ENCODE measurements at places on chromosomes 7 and 10.

DNA sequence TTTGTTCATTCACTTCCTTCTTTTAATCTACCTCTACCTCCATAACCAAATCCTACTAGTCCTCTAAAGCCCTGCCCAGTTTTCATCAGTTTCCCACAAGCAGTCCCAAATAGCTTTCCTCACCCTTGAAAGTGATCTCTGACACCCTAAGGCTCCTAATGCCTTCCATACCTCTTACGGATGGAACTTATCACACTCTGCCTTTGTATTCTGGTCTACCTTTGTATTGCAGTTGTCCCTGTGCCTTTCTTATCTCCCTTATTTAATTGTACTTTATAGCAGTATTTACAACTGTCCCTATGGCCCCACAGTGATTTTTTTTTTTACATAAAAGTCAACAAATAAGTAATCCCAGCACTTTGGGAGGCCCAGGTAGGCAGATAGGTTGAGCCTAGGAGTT lies 33.8 kb downstream of the ACSL5 start:
- DNase-seq, result no peak

DNA sequence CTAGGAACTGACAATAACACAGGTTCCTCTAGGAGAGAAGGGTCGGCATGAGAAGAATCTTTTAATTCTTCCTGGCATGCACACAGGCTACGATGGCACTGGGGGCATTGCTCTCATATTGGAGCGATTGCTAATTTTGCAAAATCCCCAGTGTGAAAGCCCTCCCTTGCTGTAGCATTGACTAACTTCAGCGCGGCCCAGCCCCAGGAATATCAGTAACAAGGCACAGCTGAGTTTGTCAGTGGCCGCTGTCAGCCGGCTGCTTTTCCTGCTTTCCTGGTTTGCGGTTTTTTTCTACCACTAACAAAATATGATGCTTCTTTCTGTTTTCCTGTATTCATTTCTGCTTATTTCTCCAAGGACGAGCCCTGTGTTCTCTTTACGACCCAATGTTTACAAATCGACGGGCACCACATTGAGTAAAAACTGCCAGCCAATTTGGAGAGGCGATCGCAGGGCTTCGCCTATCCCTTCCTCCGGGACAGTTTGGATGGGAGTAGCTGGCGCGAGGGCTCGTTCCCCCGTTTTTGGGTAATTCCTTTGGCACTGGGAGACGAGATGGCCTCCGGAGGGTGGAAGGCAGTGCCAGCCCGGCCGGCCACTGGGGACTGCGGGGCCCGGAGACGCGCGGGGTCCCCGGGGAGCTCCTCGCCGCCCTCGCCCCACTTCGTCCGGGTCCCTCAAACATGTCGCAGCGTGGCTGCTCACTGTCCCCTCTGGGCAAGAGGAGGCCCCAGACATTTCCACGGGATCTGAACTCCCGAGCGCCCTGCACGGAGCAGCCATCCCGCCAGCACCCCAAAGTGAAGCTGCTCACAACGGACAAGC lies 967 bp downstream of the ADARB2 start:
- DNase-seq, result no peak

DNA sequence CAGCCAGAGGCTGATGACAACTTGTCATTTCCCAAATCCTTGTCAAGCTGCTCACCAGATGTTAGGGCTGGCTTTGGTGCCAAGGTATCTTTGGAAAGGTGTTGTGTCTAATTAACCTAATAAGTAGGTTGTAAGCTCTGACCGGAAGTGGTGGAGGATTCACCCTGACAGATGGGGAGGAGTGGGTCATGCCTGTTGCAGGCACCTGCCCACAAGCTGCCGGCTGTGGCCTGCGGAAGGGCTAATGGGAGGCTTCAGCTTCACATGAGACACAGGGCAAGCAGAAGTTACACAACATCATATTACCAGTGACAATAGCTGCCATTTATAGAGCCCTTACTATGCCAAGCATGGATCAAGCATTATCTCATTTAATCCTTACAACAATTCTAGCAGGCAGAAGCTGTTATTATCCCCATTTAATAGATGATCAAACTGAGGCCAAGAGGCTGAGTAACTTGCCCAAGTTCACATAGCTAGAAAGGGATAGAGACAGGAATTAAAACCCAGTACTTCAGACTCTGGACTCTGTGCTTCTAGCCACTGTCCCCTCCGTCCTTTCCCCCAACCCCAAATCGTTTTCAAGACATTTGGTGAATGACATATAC lies 63.1 kb upstream of the DUSP5 start:
- no peak for DNase-seq

GRCh38 chr7:124566583-124566982 lies 199.0 kb downstream of the GPR37 start:
- DNase-seq, result no peak

DNA sequence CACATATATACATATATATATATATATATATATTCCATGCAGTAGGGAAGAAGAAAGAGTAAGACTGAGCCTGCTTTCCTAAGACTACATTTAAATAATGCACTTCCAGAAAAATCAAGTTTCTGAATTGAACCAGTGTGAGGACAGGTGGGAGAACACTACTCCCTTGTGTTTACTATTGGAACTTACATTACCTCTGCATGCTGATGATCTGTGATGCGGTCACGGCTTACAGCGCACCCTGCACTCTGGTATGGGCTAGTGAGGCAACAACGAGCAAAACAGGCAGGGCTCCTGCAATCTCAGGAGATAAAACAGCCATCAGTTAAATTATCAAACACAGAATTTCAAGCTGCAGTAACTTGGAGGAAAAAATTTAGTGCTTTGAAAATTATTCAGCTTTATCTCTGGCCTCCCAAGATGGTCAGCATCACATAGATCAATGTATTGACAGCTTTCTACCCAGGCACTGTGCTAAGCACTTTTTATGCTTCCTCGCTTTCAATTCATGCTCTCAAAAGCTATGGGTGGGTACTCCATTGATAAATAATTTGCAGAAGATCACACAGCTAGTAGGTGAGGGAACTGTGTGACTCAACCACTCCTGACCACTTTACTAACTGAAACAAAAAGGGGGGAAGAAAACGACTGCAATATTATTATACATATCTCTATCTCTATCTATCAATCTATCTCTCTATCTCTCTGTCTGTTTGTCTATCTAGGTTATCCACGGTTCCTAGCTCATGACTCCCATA lies 20.5 kb upstream of the SLC16A12 start:
- DNase-seq, result no peak

- peak; percentile 31 for DNase-seq
These were observed 29.2 kb downstream of the FAM3C start for GRCh38 chr7:121366852-121367431.

- no peak for DNase-seq
These were observed 13.6 kb downstream of the LGI1 start for GRCh38 chr10:93771354-93771753.

DNA sequence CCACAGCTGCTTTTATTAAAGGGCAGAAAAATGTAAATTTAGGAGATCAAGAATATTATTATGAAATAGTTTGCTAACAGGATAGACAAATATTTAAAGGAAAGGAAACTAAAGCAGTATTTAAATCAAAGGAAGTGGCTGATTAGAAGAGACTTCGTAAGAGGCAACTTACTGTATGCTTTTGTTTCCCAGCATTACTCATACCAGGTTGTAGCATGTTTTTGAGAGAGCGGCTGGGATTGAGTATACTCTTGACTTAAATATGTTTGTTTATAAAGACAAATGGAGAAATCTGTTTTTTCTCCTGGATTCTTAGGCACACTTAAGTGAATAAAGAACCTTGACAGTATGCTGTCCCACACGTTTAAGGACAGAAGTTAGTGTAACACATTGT lies 293.7 kb downstream of the ZNF248 start:
- no peak for DNase-seq

GRCh38 chr10:63383141-63383540 lies 82.6 kb downstream of the JMJD1C start:
- no peak for DNase-seq

DNA sequence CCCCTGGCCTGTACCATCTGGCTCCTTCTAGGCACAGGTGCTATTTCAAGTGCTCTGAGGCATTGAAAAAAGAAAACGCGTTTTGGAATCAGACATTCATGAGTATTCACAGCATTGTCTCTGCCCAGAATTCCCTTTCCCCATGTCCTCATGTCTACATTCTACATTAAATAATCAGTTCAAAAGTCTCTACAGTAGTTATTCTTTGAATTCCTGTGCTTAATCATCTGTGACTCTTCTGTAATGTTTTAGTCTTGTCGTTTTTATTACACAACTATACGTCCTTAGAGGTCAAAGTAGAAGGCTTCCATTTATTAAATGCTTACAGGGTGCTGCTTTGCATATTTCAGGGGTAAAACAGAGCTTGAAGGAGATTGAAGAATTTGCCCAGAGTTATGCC lies 95.7 kb downstream of the BICC1 start:
- no peak for DNase-seq

DNA sequence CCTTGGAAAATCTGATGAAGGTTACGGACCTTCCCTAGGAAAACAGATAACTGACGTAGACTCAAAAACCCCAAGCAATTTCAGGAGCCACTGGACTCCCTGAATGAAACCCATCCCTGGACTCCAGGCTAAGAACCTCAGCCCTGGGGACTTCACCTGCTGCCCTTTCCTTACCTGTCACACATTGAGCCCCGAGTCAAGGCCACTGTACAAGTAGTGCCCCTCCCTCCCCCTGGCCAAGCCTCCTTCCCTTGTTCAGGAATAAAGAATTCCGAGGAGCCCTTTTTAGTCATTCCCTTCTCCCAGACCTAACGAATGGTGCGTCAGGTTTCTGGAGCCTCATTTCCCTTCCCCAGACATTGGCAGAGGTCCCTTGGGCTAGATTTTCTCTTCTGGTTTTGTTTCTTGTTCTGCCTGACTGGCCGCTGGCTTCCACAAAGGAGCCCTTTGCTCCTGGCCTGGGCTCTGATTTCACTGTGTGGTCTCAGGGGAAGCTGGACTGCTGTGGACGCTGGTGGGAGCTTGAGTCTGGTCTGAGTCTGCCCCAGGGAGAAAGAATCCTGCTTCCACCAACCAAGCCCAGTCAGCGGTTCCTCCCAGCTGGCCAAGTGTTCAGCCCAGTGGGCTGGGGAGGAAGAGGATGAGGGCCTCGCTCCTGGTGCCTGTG lies 31.7 kb downstream of the ZNF775 start:
- no peak for DNase-seq

GRCh38 chr10:10294881-10295529 lies 722.7 kb upstream of the CELF2 start:
- DNase-seq, result no peak

- DNase-seq, result no peak
These were observed 88.9 kb downstream of the CTTNBP2 start for GRCh38 chr7:117784315-117784714.

DNA sequence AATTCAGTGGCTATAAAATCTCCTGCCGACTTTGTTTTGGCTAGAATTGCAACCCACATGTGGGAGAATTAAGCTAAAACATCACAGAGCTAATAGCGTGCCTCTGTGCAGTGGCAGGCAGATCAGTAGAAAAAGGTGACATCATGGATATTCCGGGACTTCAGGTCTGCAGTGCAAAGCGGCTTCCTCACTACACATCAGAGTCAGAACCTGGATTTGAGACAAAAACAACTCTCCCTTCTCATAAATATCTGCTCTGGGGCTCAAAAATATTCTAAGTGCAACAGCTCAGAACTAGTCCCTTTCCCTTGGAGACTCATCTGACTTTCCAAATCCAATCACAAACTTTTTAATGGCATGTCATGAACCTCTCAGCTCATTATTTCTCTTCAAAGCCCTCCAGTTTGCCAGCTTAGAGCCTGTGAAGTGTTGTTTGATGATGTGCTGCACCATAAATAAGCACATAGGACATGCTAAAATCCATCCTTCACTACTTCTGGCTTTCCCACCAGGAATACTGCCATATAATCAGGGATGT lies 337.1 kb downstream of the RNLS start:
- no peak for DNase-seq

DNA sequence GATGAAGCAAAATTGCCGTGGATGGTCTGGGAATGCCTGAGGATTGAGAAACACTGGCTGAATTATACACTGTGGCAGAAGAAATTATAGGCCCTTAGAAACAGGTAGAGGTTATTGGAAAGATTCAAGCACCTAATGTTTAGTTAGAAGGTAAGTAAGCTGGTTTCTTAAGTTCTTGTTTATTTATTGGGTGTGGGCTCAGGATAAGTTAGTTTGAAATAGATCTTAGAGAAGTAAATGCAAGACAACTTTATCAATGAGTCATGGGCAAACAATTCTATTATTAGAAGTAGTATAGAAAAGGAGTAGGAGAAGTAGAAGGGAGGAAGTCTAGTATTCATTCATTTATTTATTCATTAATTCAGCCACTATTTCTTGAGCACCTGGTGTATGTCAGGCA lies 96.5 kb downstream of the KAT6B start:
- no peak for DNase-seq

DNA sequence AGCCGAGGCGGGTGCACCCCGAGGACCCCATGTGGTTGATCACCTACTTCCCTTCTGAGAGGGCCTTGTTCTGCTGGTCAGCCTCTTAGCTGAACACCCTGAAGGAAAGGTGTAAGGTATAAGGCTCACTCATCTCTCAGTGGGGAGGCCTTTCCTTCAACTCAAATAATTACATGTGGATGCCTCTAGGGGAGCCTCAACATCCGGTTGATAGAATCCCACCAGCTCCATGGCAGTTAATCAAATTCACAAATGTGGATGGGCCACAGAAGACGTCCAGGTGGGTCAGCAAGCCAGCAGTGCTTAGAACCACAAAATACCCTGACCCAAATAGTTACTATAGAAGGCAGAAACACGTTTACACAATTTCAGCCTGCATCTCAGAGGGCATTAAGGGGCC lies 37.7 kb upstream of the ZNF32 start:
- DNase-seq, result no peak

- no peak for DNase-seq
These were observed 52.0 kb upstream of the SMNDC1 start for GRCh38 chr10:110356628-110357245.

- no peak for DNase-seq
These were observed 1.7 kb upstream of the PAX2 start for GRCh38 chr10:100743626-100744135.

DNA sequence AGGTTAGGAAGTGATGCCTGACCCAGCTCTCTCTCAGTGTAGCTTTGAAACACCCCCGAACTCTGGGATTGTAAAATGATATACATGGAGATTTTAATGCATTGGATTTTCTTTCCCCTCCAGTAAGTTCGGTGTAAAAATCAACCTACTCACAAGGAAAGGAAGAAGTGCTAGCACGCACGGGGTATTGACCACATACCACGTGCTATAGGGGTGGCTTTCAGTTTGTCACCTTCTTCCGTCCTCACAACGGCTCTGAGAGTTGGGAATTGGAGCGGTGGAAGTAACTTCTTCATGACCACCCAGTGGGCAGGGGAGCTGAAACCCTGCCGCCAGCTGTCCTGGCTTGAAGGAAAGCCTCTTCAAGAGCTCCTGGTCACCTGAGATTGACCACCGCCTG lies 149.4 kb upstream of the PRR15 start:
- DNase-seq, result no peak

GRCh38 chr10:71581376-71581775 lies 138.2 kb downstream of the C10orf105 start:
- no peak for DNase-seq

GRCh38 chr7:43278088-43278644 lies 165.7 kb downstream of the HECW1 start:
- no peak for DNase-seq

DNA sequence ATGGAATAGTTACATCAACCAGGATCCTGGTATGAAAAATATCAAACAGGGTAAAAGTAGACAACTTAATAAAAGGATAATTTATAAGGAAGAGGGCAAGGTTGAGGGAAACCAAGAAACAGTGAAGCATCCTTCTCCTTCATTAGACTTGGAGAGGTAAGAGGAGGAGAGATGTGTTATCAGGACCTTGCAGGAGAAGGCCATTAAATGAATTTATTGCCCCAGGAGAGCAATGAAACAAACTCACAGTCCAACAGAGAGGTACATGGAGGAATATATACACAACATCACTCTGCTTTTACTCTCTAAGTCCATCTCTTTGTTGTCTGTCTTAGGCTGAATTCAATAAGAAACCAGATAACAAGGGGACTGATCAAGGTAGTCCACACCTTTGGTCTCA lies 966.2 kb downstream of the SORCS1 start:
- DNase-seq, result no peak
